ENCODE measurements at places on chromosomes 3 and 15.

GRCh38 chr3:90031121-90031520 is 923.7 kb downstream of the EPHA3 start:
- DNase-seq: no peak

- no peak for DNase-seq
These were observed 2.5 kb downstream of the NBEAL2 start for GRCh38 chr3:46981932-46982471.

DNA sequence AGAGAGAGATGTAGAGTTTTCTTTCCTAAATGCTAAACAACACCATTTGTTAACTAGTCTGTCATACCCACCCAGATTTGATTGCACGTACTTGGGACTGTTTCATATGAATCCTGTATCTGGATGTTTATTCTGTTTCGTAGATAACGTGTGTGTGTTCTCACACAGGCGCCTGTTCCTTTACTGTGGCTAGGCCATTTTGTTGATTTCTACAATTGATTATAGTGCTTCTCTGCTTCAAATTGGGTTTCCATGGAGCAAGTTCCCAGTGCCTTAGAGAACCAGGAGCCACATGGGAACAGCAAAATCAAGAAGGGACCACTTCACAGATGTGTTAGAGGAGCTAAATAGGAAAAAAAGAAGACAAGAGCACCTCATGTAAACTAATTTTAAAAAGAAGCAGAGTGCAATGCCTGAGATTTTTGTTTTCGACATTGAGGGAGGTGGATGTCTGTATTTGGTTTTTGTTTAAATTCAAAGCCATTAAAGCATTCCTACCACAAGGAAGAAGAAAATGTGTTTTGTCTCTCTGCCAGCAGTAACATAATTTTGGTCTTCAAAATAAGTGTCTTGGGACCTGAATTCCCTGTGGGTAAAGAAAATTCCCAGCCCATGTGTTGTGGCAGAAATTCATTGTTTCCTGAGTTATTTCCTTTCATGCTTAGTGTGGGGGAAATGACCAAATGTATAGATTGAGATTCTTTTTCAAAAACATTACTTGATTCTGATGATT is 424.0 kb upstream of the C2CD4B start:
- DNase-seq: no peak

DNA sequence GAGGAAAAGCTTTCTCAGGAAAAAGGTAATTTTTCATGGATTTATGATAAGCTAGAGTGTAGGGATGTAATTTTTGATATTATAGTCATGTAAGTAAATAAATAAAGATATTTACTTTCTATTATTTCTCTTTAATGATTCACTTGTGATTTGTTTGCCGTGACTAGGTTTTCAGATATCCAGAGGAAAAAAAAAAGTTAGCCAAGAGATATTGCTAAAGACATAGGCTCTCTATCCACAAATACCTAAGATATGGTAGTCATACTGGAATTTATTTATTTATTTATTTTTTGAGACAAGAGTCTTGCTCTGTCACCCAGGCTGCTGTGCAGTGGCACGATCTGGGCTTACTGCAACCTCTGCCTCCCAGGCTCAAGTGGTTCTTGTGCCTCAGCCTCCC is 59.9 kb downstream of the AP4E1 start:
- no peak for DNase-seq

GRCh38 chr15:47846876-47847275 is 129.6 kb downstream of the SEMA6D start:
- DNase-seq: no peak

DNA sequence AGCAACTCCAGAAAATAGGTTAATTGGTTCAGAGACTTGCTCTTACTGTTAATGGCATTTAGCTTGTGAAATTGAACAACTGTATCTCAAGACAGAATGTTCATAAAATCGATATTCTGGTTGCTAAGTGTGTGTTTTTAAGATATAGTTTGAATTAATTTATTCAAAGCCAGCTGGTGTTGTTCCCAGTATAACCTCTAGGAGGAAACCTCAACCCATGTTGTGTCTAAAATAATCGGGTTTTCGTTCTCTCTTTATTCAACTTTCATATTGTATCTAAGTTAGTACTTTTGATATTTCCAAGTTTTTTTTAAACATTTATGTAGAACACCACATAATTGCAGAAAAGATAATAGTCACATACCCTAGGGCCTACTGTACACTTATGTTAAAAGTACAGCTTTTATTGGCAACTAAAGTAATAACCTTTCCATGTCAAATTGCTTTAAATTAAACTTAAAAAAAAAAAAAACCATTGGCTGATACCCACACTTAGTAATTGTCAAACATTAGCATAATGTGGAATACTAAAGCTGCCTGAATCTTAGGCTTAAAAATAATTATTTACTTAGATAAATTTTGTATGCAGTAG is 90.9 kb downstream of the SAMMSON start:
- DNase-seq: no peak

GRCh38 chr3:32280262-32280910 is 41.9 kb downstream of the CMTM8 start:
- no peak for DNase-seq

GRCh38 chr3:197168606-197169005 is 129.8 kb downstream of the DLG1 start:
- DNase-seq: peak; percentile 51

- no peak for DNase-seq
These were observed 179.4 kb downstream of the CHST2 start for GRCh38 chr3:143298886-143299535.

GRCh38 chr15:72183781-72184164 is 13.8 kb downstream of the GRAMD2A start:
- DNase-seq: no peak

Measured in GM04504 (cell line).